GM13976 (cell line): ENCODE measurements at places on chromosomes 13 and 19.

GRCh38 chr13:41004875-41005693, 14.0 kb downstream of the ELF1 start:
- DNase-seq, result no peak

DNA sequence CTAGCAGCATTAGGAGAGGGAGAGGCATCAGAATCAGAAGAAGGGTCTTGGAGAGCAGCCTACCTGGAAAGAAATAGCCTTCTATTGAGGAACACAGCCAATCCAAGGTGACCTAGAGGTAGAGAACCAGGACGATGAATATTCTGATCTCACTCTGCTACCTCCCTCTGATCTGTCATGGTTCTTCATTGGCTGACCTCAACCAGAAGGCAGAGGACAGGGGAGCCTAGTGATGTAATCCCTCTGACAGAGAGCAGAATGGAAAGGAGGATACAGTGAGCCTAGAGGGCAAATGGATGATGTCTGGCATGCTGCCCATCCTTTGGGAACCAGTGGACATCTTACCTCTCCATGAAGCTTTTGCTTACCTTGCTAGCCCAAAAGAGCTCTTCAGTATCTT, 3.6 kb downstream of the ZNF507 start:
- no peak for DNase-seq

DNA sequence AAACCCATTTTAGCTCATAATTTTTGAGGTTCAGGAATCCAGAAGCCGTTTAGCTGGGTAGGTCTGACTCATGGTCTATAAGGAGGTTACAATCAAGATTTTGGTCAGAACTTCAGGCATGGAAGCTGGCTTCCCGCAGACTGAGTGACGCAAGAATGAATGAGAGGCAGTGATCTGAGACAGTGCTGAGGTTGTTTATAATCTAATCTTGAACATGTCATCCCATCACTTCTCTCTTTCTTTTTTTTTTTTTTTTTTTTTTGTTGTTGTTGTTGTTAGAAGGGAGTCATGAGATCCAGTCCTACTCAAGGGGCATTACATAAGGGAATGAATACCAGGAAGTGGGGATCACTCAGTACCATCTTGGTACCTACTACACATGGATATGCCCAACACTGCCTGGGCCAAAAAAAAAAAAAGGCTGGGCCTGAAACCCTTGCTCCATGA, 217.4 kb downstream of the DLEU7 start:
- DNase-seq, result no peak

GRCh38 chr13:31105856-31106255, 55.8 kb downstream of the HSPH1 start:
- no peak for DNase-seq

- DNase-seq, result peak; percentile 49
Measured at GRCh38 chr13:30373727-30374126, 48.6 kb upstream of the UBE2L5 start.

DNA sequence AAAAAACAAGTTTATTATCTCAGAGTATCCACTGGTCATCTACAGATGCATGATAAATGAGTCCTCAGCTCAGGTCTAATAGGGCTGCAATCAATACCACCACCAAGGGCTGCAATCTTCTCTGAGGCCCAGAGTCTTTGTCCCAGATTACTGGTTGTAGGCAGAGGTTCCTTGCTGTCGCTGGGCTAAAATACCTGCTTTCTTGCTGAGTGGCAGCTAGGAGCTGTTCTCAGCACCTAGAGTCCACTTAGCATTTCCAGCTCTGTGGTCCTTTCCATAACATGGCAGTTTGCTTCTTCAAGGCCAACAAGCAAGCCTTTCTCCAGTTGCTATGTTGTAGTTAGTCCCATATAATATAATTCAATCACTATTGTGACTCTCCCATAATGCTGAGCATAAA, 351.3 kb downstream of the SLITRK1 start:
- DNase-seq, result no peak

- DNase-seq, result peak; percentile 43
Measured at GRCh38 chr13:45441633-45442032, 23.1 kb upstream of the COG3 start.

- DNase-seq, result peak; percentile 94
Measured at GRCh38 chr19:1825909-1826556, 14.0 kb upstream of the ATP8B3 start.

DNA sequence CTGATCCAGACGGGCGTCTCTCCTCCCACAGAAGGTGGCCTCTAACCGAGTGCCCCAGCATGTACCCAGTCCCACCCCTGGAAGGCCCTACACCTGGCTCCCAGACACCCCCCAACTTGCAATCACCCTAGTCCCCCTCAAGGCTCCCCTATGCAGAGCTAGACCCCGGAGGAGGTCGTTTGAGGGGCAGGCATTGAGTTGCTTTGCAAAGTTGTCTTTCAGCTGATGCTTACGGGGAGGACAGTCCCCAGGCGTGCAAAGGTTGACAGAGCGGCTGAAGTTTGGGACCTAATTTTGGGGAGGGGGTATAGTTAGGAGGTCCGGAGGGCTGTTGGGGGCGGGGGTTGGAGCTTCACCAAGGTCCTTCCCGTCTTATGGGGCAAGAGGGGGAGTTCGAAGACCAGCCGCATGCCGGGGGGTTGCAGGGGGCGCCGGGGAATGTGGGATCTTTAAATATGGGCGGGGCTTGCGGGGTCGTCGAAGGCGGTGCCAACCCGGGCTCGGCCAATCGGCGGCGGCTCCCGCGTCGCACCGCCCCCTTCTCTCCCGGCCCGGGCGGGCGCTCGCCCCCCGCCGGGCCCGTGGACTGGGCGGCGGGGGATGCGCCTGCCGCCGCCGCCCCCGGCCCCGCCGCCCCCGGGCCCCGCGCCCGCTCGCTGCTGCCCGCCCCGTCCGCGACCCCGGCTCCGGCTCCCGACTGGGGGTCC, at the start of gene KCNN1:
TSS of gene KCNN1 (plus strand) at position 558 of the 707 bp plus-strand sequence. CDS start 6,782 bp downstream, outside the sequence.
- peak; percentile 68 for DNase-seq

DNA sequence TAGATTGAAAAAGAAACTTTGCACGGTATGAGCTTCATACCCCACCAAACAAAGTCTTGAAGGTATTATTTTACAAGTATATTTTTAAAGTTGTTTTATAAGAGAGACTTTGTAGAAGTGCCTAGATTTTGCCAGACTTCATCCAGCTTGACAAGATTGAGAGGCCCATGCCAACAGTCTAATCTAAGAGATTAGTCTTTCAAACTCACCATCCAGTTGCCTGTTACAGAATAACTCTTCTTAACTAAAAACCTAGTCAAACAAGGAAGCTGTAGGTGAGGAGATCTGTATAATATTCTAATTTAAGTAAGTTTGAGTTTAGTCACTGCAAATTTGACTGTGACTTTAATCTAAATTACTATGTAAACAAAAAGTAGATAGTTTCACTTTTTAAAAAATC, 41.9 kb upstream of the RAP2A start:
- DNase-seq, result no peak

DNA sequence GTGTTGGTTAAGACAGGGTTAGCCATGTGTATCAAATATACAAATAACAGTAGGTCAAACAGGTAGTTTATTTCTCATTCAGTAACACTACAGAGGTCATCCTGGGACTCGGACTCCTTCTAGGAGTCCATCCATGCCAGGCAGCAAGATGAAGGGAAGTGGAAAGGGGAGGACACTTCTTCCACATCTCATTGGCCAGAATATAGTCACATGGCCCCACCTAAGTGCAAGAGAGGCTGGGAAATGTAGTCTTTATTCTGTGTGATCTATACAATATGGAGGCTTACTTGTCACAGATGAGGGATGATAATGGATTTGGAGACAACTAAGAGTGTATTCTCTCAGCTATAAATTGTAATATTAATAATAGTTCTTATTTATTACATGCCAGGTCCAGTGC, 31.1 kb downstream of the RDH8 start:
- no peak for DNase-seq

DNA sequence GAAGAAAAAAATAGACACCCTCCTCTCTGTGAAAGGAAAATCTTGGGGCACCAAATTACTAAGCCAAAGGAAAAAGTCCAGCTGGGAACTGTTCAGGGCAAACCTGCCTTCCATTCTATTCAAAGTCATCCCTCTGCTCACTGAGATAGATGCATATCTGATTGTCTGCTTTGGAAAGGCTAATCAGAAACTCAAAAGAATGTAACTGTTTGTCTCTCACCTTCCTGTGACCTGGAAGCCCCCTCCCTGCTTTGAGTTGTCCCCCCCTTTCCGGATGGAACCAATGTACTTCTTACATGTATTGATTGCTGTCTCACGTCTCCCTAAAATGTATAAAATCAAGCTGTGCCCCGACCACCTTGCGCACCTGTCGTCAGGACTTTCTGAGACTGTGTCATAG, 216.0 kb upstream of the SOX1 start:
- no peak for DNase-seq

DNA sequence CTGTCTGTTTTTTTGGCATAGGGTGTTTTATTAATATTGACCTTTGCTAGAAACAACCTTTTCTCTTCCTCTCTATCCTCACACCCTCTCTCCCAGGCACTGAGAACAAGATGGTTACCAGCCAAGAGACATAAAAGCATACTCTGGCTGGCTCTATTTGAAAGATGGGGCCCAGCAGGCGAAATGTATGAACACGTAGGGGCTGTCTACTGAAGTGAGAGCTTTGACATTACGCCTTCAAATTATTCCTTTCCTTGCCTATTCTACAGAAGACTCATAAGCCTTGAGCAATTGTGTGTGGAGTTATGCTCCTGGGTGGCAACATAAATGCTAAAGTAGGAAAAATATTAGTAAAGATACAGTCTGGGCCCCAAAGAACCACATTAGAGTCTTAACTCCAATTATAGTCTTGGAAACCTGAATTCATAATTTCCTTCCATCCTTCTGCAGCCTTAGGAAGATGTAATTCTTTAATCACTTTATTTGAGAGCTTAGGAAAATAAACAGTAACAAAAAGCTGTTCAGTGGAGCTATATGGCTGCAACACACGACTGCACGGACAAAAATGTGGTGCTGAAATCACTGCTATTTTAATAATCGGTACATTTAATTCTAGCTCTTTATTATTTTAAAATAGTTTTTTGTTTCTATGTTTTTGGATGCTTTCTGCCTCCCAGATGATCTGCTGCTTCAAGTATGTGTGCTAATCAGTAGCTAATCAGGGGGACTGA, 122.3 kb upstream of the RNF113B start:
- DNase-seq, result no peak

DNA sequence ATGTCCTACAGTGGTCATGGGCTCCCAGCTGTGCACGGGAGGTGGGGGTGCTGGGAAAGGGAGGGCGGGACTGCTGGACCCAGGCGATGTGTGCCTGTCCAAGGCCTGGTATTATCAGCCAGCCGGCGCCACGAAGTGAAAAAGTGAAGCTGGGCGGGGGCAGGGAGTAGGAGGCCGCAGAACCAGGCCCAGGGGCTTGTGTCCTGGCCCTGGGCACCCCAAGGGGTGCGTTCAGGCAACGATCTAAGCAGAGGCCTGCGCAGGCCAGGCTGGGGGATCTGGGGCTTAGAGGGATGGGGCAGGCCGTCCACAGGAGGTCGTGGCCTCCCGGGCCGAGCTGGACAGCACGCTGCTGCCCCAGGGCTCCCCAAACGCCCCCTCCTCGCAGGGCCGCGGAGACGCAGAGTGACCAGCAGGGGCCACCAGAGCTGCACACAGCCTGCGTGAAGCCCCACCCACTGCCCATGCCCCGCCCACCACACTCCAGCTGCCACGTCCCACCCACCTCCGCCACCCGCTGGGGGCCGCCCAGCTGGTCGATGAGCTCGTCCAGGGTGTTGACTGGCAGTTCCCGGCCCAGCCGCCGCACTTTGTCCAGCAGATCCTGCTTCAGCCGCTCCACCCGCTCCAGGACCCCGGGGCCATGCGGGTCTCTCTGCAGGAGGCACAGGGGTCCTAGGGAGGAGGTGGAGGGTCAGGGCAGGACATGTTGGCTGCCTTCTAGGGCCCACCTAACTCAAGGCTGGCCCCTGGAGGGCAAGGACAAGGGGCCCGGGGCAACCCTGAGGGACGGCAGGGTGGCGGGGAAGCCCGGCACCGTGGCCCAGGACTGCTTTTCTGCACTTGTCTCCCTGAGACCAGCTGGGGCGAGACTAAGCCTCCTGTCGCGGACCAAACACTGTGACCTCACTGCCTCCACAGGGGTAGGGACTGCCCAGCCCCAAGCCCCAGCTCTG, 9.5 kb downstream of the GPX4 start:
- peak; percentile 98 for DNase-seq

DNA sequence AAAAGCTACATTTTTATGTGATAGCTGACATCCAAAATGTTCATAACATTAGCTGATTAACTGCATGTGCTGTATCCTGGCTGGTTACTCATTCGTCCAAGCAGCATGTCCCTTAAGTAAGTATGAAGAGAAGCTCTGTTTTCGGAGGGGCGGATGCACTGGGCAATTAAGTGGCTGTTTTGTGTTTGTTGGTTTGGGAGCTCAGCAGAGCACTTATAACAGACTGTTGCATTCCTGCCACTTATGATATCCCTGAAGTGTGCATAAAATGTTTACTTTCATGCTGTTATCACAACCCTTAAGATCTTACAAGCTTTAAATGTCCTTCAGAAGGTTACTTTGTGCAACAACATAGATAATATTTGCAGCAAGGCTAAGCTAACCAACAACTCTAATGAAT, 264.1 kb downstream of the NALCN start:
- no peak for DNase-seq

GRCh38 chr13:60627071-60627686, 230.2 kb downstream of the TDRD3 start:
- peak; percentile 17 for DNase-seq

- DNase-seq, result no peak
Measured at GRCh38 chr19:29923653-29924052, 18.4 kb upstream of the URI1 start.

- DNase-seq, result no peak
Measured at GRCh38 chr13:75294110-75294509, 187.9 kb downstream of the TBC1D4 start.

GRCh38 chr13:26280822-26281221, 26.9 kb downstream of the CDK8 start:
- no peak for DNase-seq

- DNase-seq, result no peak
Measured at GRCh38 chr19:44927746-44928145, 13.3 kb downstream of the APOC1 start.

DNA sequence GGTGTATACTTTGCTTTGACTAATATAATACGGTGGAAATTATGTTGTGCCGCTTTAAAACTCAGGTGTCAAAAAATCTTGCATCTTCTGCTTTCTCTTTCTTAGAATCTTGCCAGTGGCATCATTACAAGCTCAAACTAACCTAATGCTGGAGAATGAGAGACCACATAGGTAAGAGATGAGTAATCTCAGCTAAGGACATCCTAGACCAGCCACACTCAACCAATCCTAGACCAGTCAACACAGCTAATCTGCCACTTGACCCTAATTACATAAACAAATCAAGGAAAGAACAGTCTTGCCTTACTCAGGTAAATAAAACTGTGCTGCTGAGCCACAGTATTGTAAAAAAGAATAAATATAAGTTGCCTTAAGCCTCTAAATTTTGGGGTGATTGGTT, 1323.9 kb upstream of the SPRY2 start:
- no peak for DNase-seq
